B cell (primary cell): ENCODE measurements at places on chromosomes 3 and 15. TPM values are rescaled to one million over a fixed set of nuclear protein-coding genes. Genes with fewer than 3 reads are reported as not detected.

Gene UBR1
- 60.7 and 66.7 TPM in 2 replicates for total RNA-seq

Gene CORO2B
- total RNA-seq: 11.2 and 11.3 TPM in 2 replicates

Gene C2CD4B
- total RNA-seq: not detected in 2 replicates

Gene CFAP44
- total RNA-seq: 33.8 and 35.0 TPM in 2 replicates

Gene GATM
- 16.6 and 18.2 TPM in 2 replicates for total RNA-seq

Gene OR5K2
- not detected in 2 replicates for total RNA-seq

Gene GABRG3
- total RNA-seq: not detected in 2 replicates

Gene MEX3B
- 0.59 and 0.63 TPM in 2 replicates for total RNA-seq

Gene HGD
- 0.91 and 1.4 TPM in 2 replicates for total RNA-seq
